ENCODE measurements at places on chromosomes 5 and 9.
A peak's percentile ranks its signal among the peaks of the same experiment; 100 is the strongest.

- DNase-seq, result no peak
These were observed 92.3 kb upstream of the SPATA31C2 start for GRCh38 chr9:88230612-88231011.

DNA sequence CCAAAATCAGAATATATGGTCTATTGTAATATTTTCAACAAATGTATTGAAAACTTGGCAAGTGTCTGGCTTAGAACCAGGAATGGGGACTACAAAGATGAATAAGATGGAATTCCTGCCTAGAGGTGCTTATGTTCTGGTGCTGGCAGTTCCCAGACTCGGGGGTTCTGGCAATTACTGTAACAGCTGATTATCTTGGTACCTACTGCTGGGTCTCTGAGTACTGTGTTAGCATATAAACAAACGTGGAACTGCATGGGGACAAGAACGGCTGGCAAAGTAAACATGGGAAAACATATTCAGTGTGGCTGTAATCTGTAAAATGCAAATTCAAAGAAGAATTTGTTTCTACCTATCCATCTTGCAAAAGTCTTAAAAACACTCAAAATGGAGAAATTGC is 89.9 kb downstream of the SLC24A2 start:
- no peak for DNase-seq

- peak; percentile 74 for DNase-seq
These were observed 11.7 kb upstream of the EXOSC2 start for GRCh38 chr9:130681769-130682420.

GRCh38 chr5:92514896-92515295 is 1066.1 kb downstream of the NR2F1-AS1 start:
- no peak for DNase-seq

GRCh38 chr5:167939686-167940085 is 351.8 kb upstream of the WWC1 start:
- no peak for DNase-seq

DNA sequence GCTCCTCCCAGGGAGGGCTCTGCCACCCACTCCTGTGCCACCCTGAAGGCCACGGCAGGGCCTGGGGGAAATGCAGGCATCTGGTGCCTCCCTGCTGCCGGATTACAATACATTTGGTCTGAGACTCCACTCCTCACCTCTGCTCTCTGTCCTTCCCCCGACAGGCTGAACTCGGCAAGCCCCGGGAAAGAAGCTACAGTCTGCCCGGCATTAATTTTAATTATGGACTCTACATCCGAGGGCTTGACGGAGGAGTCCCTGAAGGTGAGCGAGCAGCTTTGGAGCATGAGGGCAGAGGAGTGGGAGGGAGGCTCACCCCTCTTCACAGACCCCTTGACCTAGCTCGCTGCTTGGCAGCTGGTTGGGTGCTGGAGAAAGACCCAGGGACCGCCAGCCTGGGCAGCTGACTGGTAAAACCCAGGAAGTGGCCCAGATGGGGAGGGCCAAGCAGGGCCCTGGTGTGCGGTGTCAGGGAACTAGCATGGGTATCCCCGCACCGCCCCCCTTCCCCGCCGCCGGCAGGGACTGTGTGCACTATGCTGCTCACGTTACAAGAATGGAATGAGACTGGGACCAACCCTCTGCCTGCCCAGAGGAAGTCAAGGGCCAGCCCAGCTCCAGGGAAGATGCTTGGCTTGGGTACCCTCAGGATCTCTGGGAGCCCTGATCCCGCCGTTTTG is 83.7 kb upstream of the BARHL1 start:
- no peak for DNase-seq

- peak; percentile 31 for DNase-seq
These were observed 58.2 kb upstream of the PRR16 start for GRCh38 chr5:120405923-120406322.

DNA sequence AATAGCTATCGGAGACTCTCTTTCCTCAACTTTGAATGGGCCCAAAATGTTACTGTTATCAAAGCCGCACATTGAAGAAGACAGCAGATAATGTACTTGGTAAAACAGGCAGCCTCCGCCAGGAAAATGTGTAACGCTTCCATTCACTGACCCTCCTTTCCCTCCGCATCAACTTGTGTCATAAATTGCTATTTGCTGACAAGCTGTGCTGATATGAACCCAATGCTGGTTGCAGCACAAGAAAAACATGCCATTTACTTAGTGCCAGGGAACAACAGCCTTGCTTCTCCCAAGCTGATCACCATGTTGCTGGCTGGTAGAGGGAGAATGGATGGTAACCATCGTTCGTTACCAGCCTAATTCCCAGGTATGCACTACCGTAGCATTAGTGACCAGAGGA is 162.6 kb upstream of the PPP1R2B start:
- no peak for DNase-seq

- no peak for DNase-seq
These were observed 23.9 kb downstream of the FGF10 start for GRCh38 chr5:44365345-44365744.

- DNase-seq, result no peak
These were observed 27.0 kb downstream of the TPPP start for GRCh38 chr5:665956-666711.

GRCh38 chr5:139709582-139710318 is 61.6 kb downstream of the CXXC5 start:
- DNase-seq, result peak; percentile 78

DNA sequence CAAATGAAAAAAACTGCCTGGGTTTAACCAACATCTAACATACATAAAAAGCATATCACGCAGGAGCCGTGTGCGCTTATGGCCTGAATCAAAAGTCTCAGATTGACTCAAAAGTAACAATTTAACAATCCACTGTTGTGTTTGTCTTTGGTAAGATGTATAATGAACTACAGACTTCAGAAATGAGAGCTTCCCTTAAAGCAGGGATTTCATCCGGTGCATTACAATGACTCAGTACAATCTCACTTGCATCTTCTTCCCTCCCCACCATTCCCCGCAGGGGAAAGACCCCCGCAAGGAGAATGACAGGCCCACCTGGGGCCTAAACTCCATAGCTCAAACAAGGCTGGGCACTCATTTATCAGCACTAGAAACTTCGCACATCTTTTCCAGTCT is 1.4 kb downstream of the ZFR start:
- peak; percentile 42 for DNase-seq

Measured in NB4 (cell line).